ENCODE measurements at places on chromosomes 13 and 19.

DNA sequence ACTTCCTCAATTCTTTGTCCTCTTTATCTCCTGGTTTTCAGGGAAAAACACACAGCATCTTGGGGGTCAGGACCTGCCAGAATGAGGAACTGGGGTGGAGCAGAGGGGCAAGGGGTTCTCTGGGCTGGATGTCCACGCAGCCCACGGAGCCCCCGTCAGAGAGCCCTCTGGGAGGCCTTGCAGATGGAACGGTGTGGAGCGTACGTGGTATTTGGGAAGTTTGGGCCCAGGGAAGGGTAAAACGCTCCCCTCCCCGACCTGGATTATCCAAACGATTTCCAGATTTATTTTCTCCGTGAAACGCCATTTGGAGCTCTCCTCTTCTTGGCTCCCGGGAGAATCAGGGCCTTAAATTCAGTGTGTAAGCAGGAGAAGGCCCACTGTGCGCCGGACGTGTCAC, 51.7 kb upstream of the ZNF536 start:
- no peak for DNase-seq

GRCh38 chr13:79799059-79799867, 318.3 kb downstream of the NDFIP2 start:
- DNase-seq: no peak

DNA sequence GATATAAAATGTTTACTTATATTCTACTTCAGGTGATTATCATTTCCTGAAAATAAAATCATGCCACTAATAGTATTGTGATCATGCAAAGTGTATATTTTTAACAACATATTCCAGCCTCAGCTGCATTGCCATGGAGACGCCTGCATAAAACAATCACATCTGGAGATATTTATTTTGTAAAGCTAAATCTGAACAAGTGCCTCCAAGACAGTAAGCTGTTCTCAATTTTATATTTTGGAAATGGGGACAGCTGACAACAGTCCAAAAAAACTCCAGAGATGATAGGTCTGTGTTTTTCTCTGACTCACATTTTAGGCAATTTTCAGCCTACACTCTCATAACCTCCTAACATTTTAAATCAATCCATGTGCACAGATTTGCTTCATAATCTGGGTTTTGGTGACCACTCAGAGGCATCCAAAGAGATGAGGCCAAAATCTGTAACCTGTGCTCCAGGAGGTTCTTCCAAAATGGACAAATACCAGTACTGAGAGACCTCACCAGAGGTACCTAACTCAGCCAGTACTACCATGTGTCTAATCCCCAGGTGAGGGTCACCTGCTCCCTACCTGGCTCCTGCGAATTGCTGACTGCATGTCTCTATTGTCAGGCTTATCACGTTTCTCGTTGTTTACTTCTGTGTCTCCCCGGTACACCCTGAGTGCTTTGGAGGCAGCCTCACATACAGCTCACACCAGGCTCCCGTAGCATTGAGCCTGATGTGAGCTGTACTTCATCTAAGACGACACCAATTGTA, 62.7 kb downstream of the COL4A1 start:
- DNase-seq: peak; percentile 89

GRCh38 chr13:97425590-97425989, 8.4 kb upstream of the RAP2A start:
- no peak for DNase-seq

- DNase-seq: no peak
Measured at GRCh38 chr19:46728208-46728607, 11.3 kb upstream of the PRKD2 start.

Data from hindlimb muscle (tissue), 1 donor.